Stimulated activated memory B cell treated with anti-CD40 and anti-IgM and Interleukin-4, amounts not matched to agents 10 μg/mL and 1 μg/mL and 100 μg/mL, for 72 hours (primary cell): ENCODE measurements at places on chromosomes 12 and 14.
A peak's percentile ranks its signal among the peaks of the same experiment; 100 is the strongest.

- H3K36me3 ChIP-seq = no peaks in the 10 kb centered on the region
- no peaks in the 10 kb centered on the region for H3K27me3 ChIP-seq
- peaks cover 77% of the 10 kb centered on the region for H3K4me1 ChIP-seq
These were observed 7.0 kb downstream of the CORO1C start for GRCh38 chr12:108724054-108724889.

GRCh38 chr14:92185559-92185958, 63.8 kb downstream of the CPSF2 start:
- no peak for ATAC-seq
- H3K4me3 ChIP-seq = no peak overlapping the region
- H3K36me3 ChIP-seq = peaks cover 12% of the 10 kb centered on the region
- H3K27ac ChIP-seq = no peak overlapping the region

DNA sequence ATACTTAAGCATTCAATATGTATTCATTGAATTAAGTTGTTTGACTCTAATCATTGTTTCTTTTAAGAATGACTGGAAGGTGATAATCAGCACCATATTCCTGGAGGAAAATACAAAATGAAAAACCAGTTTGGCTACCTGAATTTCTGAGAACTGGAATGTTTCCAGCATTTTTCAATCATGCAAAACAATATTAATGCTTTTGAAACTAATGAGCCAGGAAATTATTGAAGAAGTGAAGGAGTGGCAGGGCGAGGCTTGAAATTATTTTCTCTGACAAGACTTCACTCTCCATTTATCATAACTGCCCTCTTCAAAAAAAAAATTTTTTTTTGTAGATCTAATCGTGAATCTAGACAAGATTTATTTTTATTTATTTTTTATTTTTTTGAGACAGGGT, 19.0 kb downstream of the TMEM19 start:
- H3K4me3 ChIP-seq = no peak overlapping the region
- ATAC-seq = no peak
- no peak overlapping the region for H3K27ac ChIP-seq
- H3K36me3 ChIP-seq = peaks cover 44% of the 10 kb centered on the region

GRCh38 chr12:9736936-9737705, 4.2 kb upstream of the CLECL1 start:
- ATAC-seq = peak; percentile 58
- H3K27ac ChIP-seq = peak overlapping the region; percentile 91
- H3K27me3 ChIP-seq = no peaks in the 10 kb centered on the region

GRCh38 chr12:6828781-6829535, 751 bp downstream of the P3H3 start:
- no peaks in the 10 kb centered on the region for H3K36me3 ChIP-seq
- peaks cover 31% of the 10 kb centered on the region for H3K4me1 ChIP-seq
- peak overlapping the region; percentile 77 for H3K27ac ChIP-seq
- H3K4me3 ChIP-seq = peak overlapping the region; percentile 82

DNA sequence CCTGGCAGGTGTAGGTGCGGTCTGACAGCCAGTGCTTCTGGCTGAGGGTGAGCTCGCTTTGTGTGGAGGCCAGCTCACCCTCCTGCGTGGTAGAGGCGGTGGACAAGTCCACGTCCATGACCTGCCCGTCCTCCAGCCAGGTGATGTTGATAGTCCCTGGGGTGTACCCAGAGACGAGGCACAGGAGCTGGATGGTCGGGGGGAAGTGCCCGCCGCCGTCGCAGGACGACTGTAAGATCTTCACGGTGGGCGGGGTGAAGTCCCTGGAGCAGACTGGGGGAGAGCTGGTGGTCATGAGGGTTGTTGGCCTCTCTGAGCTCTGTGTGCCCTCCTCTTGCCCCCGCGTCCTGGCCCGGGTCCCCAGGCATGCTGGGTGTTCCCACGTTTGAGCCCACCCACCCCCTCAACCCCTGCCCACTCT, 74.6 kb downstream of the TMEM121 start:
- no peak overlapping the region for H3K4me3 ChIP-seq
- ATAC-seq = no peak
- H3K4me1 ChIP-seq = peaks cover 30% of the 10 kb centered on the region
- H3K27me3 ChIP-seq = no peaks in the 10 kb centered on the region
- no peak overlapping the region for H3K27ac ChIP-seq

- H3K27ac ChIP-seq = peak overlapping the region; percentile 76
- peak; percentile 91 for ATAC-seq
- H3K27me3 ChIP-seq = peaks cover 7% of the 10 kb centered on the region
- no peak overlapping the region for H3K4me3 ChIP-seq
These were observed 17.8 kb upstream of the BCL7A start for GRCh38 chr12:122003651-122004611.

- H3K27me3 ChIP-seq = no peaks in the 10 kb centered on the region
- H3K27ac ChIP-seq = no peak overlapping the region
- no peaks in the 10 kb centered on the region for H3K36me3 ChIP-seq
- H3K4me3 ChIP-seq = no peak overlapping the region
- H3K4me1 ChIP-seq = no peaks in the 10 kb centered on the region
These were observed 619.8 kb upstream of the TBX3 start for GRCh38 chr12:115303723-115304309.

GRCh38 chr12:116920939-116921338, 10.2 kb downstream of the FBXW8 start:
- H3K4me1 ChIP-seq = peaks cover 81% of the 10 kb centered on the region
- no peak overlapping the region for H3K4me3 ChIP-seq
- H3K36me3 ChIP-seq = peaks cover 20% of the 10 kb centered on the region
- peak overlapping the region; percentile 49 for H3K27ac ChIP-seq
- H3K27me3 ChIP-seq = no peaks in the 10 kb centered on the region

GRCh38 chr12:115312901-115313300, 628.9 kb upstream of the TBX3 start:
- H3K4me3 ChIP-seq = no peak overlapping the region
- no peak for ATAC-seq
- no peaks in the 10 kb centered on the region for H3K36me3 ChIP-seq
- H3K27ac ChIP-seq = no peak overlapping the region

DNA sequence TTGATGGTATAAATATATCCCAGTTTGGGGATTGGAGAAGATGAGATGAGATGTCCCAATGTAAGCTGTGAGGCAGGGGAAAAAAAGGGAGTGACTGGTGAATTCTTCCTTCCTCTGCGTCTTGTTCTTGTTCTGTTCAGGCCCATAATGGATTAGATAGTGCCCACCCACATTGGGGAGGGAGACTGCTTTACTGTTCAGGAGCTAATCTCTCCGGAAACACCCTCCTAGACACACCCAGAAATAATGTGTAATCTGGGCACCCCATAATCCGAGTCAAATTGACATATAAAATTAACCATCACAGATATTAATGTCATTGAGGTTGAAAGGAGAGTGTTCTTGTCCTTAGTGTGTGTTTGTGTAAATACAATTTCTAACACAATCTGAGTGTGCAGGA, 29.3 kb downstream of the ETV6 start:
- no peak overlapping the region for H3K4me3 ChIP-seq
- peaks cover 93% of the 10 kb centered on the region for H3K4me1 ChIP-seq
- H3K27me3 ChIP-seq = no peaks in the 10 kb centered on the region
- no peak for ATAC-seq
- H3K36me3 ChIP-seq = peaks cover 46% of the 10 kb centered on the region

- H3K4me3 ChIP-seq = no peak overlapping the region
- no peak for ATAC-seq
- no peak overlapping the region for H3K27ac ChIP-seq
- no peaks in the 10 kb centered on the region for H3K36me3 ChIP-seq
- H3K27me3 ChIP-seq = no peaks in the 10 kb centered on the region
These were observed 371.1 kb downstream of the FSCB start for GRCh38 chr14:44135972-44136371.

DNA sequence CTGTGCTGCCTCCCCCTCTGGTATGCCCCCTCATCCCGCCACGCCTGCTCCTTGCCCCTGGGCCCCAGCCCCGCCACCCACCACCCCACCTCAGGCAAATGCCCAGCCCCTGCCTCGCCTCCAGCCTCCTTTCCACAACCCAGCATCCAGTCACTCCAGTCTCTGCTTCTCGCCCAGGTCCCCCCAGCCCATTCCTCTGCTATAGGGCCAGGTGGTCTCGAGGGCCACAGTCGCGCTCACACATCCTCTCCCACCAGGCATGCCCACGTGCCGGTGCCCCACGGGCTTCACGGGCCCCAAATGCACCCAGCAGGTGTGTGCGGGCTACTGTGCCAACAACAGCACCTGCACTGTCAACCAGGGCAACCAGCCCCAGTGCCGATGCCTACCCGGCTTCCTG, 6.1 kb upstream of the NXPH4 start:
- no peaks in the 10 kb centered on the region for H3K36me3 ChIP-seq
- no peak for ATAC-seq
- no peak overlapping the region for H3K4me3 ChIP-seq
- H3K27ac ChIP-seq = no peak overlapping the region
- H3K27me3 ChIP-seq = peaks cover 21% of the 10 kb centered on the region

GRCh38 chr14:95875831-95876760, 536 bp upstream of the TUNAR start:
- no peak overlapping the region for H3K4me3 ChIP-seq
- H3K4me1 ChIP-seq = no peaks in the 10 kb centered on the region
- no peak overlapping the region for H3K27ac ChIP-seq
- no peak for ATAC-seq
- no peaks in the 10 kb centered on the region for H3K36me3 ChIP-seq

DNA sequence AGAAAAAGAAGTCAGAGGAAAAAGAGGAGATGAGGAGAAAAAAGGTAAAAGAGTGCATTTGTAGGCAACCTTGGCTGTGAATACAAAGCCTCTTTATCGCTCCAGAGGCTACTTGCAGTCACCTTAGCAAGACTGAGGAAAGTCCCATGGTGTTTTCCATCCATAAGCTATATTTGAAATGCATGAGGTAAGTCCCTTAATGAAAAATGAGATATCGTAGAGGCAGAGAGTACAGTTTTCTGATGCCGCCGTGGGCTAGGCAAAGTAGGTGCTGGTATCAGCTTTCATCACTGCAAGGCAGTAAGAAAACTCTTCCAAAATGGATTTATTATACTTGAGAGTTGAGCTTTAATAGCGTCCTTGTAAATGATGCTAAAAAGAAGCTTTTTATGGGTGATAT, 186.8 kb downstream of the ASCL1 start:
- H3K27ac ChIP-seq = no peak overlapping the region
- ATAC-seq = no peak
- H3K4me3 ChIP-seq = no peak overlapping the region
- H3K36me3 ChIP-seq = no peaks in the 10 kb centered on the region

DNA sequence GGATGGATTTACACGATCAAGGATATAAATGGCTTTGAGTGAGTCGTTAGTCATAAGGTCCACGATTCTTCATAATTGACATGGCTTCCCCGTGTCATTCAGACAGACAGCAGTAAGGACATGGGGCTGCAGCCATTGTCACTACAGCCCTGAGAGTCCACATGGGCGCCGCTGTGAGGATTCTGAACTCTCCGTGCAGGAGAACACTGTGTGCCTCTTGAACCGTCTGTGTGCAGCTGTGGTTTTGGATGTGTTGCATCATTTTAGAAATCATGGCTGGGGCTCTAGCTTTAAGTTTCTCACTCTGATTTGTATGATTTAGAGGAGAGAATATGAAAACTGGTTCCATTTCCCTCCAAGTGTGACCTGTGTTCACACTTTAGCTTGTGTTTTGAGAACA, 47.2 kb downstream of the NPAS3 start:
- no peaks in the 10 kb centered on the region for H3K4me1 ChIP-seq
- no peaks in the 10 kb centered on the region for H3K27me3 ChIP-seq
- no peak overlapping the region for H3K4me3 ChIP-seq
- H3K36me3 ChIP-seq = no peaks in the 10 kb centered on the region
- no peak overlapping the region for H3K27ac ChIP-seq
